Endothelial cell of umbilical vein (primary cell): ENCODE measurements at places on chromosomes 3 and 15. TPM values are rescaled to one million over a fixed set of nuclear protein-coding genes. Genes with fewer than 3 reads are reported as not detected.

WDR72 gene
- not detected in 2 replicates for total RNA-seq

UROC1 gene
- total RNA-seq = not detected in 2 replicates

AP3B2 gene
- total RNA-seq = not detected in 2 replicates

IQCH gene
- 0.51 and 2.6 TPM in 2 replicates for total RNA-seq

KIF23 gene
- 55.7 and 64.7 TPM in 2 replicates for total RNA-seq

ATP2B2 gene
- total RNA-seq = not detected in 2 replicates

SNTN gene
- total RNA-seq = not detected in 2 replicates

GREM1 gene
- 0.44 TPM in 1 of 2 replicates, not detected in the other for total RNA-seq

STARD5 gene
- 0.32 and 2.2 TPM in 2 replicates for total RNA-seq

ALG1L2 gene
- not detected in 2 replicates for total RNA-seq

SLC22A13 gene
- 0.44 and 0.53 TPM in 2 replicates for total RNA-seq

TAGLN3 gene
- not detected in 2 replicates for total RNA-seq

GRCh38 chr3:146903927-146904326 is 298.8 kb upstream of the PLSCR5 start:
- peak; percentile 36 for DNase-seq

GRCh38 chr15:26087395-26087794 is 224.3 kb upstream of the ATP10A start:
- DNase-seq = no peak

GRCh38 chr3:156516961-156517360 is 38.0 kb downstream of the SSR3 start:
- no peak for DNase-seq

GRCh38 chr3:168511428-168512014 is 415.8 kb upstream of the GOLIM4 start:
- DNase-seq = peak; percentile 14

GRCh38 chr15:56763141-56763895 is 30.0 kb upstream of the ZNF280D start:
- DNase-seq = peak; percentile 79

GRCh38 chr3:112315791-112316190 is 17.2 kb upstream of the CD200 start:
- DNase-seq = no peak

DNA sequence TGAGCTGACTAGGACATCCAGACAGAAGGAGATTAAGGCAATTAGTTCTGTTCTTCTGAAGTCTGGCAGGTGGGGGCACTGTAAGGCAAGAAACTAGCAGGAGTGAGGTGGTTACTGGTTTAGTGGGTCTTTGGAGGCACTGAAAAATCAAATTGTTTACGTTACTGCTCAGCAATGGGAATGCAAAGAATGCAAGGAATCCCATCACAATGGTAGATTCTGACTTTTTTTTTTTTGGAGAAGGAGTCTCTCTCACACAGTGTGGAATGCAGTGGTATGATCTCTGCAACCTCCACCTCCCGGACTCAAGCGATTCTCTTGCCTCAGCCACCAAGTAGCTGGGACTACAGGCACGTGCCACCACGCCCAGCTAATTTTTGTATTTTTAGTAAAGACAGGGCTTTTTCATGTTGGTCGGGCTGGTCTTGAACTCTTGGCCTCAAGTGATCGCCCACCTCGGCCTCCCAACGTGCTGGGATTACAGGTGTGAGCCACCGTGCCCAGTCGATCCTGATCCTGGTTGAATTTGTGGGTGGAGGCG is 16.4 kb downstream of the FAM107A start:
- peak; percentile 91 for DNase-seq

- no peak for DNase-seq
Measured at GRCh38 chr15:69530991-69531664, 78.5 kb downstream of the RPLP1 start.

GRCh38 chr15:62591842-62592838 is 427.1 kb upstream of the C2CD4B start:
- no peak for DNase-seq

DNA sequence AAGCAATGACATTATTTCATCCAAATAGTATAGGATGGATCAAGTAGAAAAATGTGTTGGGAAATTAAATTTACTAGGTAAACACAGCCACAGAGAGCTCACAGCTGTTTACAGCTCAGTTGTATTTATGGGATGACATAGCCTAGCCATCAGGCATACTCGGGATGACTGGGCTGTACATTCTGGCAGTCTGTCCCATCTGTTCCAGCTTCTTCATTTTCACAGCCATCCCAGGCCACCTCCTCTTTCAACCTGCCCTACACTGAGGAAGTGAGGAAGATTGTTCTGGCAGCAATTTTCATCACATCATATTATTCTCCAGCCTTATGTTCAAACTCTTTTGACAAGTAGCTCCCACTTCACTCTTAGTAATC is 98.4 kb upstream of the PFN2 start:
- no peak for DNase-seq

- no peak for DNase-seq
Measured at GRCh38 chr15:58574631-58575030, 142.8 kb downstream of the LIPC start.

GRCh38 chr3:165195241-165195639 is 944 bp downstream of the SLITRK3 start:
- no peak for DNase-seq

DNA sequence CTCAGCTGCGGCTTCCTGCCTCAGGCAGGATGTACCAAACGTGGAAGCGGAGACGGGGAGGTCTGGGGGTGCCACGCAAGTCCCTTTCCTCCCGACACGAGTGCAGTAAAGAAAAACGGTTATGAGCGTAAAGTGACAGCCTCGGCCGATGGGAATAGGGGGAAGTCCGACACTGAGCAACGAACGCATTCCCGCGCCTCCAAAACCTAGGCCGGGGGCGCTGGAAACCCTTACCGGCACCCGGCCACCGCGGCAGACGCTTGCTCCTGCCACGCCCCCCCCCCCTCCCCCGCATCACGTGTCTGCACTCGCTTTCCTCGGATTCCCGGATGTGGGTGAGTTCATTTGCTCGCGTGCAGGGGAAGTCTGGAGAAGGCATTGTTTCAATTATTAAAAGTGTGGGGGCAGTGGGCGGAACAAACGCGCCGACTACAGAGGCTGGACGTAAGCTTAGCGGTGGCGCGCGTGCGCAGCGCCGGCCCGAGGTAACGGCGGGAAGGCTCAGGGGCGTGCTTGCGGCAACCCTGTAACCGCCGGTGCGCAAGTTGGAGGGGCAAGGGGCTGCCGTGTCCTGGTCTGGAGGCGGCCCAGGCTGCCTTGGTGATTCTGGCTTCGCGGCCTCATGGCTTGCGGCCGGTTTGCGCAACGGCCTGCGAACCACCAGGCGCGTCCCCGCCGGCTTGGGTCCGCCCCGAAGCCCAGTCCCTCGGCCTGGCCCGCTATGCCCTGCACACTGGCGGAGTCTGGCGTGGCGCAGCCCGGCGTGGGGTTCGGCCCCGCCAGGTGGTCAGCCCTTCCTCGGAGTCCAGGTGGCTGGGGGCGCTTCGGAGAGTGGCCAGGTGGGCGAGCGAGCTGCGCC is at the start of the genes ANAPC13 and CEP63:
ANAPC13 (minus strand) TSS at position 268 of the 859 bp plus-strand sequence. CDS start 3,081 bp downstream, outside the sequence.
CEP63 (plus strand) TSS at position 340 of the 859 bp plus-strand sequence. CDS start 9,264 bp downstream, outside the sequence.
- peak; percentile 99 for DNase-seq

- no peak for DNase-seq
Measured at GRCh38 chr3:128254066-128254590, 100.8 kb downstream of the EEFSEC start.

GRCh38 chr3:151777880-151778279 is 36.0 kb upstream of the AADAC start:
- DNase-seq = no peak
